IPS-NIHi11 (cell line): ENCODE measurements at places on chromosomes 5 and 9.

- no peak for DNase-seq
Observed at GRCh38 chr5:37938076-37938852, 98.4 kb upstream of the GDNF start.

DNA sequence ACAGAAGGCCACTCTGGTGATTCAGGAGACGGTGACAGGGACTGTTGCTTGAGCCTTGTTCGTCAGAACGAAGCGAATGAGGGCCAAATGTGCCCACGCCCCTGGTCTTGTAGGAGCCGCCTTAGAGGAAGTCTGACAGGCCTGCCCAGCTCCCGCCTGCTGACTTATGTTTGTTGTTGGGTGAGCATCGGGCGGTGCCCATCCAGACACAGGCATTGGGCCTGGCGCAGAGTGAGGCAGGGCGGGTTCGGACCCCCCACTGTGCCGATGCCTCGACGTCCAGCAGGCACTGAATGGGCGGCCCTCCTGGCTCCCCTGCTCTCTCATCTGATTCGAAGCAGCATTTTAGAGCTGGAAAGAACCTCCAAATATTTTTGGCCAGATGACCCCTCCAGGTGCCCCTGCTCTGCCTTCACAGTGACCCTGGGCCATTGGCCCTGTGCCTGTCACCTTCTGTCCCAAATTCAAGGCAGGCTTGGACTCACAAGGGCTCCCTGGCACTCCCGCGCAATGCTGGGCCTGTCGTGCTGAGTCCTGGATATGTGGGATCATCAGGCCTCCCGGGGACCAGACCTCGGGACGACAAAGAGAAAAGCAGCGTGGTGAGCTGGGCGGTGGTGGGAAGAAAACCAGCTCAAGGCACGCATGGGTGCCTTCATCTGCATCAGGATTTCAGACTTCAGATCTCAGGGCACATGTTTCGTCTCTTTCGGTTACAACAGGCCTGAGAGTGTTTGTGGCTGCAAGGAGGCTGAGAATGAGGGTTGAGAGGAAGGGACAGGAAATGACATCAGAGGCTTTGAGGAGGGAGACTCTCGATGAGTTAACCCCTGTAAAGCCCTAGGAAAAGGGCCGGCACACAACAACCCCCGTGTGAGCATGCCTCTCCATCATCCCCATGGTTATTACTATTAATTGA is 37.1 kb upstream of the OLFM1 start:
- DNase-seq, result no peak

DNA sequence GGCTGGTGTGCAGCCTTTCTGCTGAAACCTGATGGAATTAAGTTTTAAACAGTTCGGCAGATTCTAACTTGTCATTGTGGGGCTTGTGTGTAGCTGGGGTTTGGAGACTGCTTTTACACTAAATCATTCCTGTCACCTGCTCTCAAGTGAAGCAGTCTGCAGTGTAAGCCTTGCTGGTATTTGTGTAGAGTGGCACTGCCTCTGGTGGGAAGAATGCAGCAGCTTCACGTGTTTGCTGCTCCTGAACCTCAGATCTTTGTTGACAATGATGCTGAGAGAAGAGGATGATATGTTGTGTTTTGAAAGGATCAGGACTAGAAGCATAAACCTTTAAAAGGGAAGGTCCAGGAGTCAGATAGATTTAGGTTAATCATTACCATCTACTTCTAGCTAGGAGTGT is 88.1 kb downstream of the KDM4C start:
- DNase-seq, result peak; percentile 69

- DNase-seq, result no peak
Observed at GRCh38 chr9:113532809-113533190, 69.3 kb downstream of the RGS3 start.

GRCh38 chr9:30815585-30815984 is 1568.9 kb upstream of the ACO1 start:
- no peak for DNase-seq

GRCh38 chr5:62143268-62144229 is 162.5 kb upstream of the KIF2A start:
- no peak for DNase-seq

GRCh38 chr9:124631326-124631725 is 124.1 kb upstream of the NR5A1 start:
- DNase-seq, result no peak

- no peak for DNase-seq
Observed at GRCh38 chr5:136006761-136007251, 22.0 kb upstream of the TGFBI start.

GRCh38 chr5:64229163-64229774 is 63.6 kb downstream of the RNF180 start:
- DNase-seq, result peak; percentile 50

- peak; percentile 40 for DNase-seq
Observed at GRCh38 chr5:172188893-172189692, 1.1 kb upstream of the STK10 start.

GRCh38 chr5:135759149-135759784 is 75.2 kb upstream of the SLC25A48 start:
- no peak for DNase-seq

GRCh38 chr5:168674893-168675482 is 95.8 kb upstream of the PANK3 start:
- DNase-seq, result no peak

DNA sequence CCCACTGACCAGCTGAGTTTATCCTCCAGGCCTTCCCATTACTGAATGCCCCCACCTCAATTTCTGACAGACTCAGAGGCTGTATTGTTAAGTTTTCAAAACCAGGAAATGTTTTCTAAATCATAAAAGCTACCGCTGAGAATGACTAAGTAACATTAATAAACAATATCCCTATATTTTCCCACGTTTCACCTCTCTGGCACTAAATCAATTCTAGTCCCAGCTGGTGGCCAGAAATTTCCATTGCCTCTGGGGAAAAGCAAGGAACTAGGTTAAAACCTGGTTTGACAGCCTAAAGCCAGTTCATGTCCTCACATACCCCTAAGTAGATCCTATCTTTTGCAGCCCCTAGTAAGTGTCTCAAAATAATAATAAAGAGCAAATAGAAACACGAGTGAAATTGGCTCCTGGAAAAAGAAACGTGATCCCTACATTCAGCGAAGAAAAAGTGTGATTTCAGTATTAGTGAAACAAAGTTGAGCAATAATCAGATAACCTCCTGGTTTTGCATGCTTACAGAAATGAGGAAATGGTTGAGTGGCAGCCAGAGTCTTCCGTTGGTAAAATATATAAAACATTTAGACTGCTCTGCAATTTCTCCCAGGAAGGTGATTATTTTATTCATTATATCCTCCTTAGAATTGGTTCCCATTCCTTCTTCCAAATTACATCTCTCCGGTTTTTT is 110.9 kb downstream of the ESM1 start:
- DNase-seq, result no peak

- no peak for DNase-seq
Observed at GRCh38 chr9:87007711-87008366, 60.5 kb upstream of the GAS1 start.

DNA sequence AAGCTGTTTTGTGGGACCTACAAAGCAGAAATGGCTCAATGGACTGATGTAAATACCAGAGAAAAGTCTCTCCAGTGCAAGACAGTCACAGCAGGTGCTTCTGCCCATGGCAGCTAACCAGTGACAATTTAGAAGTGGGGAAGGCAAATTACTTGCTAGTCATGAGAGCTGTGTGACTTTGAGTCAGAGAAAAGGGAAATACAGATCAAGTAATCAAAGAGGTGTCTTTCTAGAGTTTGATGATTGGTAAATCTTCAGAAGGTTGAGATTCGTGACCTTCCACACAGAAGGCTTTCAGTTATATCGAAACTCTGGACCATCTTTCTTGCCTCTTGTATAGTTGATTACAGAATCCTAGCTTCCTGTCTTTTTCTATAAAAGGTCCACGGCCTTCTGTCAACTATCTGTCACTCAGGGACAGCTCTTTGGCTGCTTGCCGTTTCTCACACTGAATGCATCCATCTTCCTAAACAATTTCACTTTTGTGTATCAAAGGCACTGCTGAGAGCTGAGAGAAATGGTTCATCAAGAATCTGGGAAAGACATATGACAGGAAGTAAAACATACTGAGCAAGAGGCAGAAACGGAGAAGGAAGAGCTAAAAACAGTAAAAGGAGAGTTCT is 993.9 kb upstream of the ACO1 start:
- DNase-seq, result no peak

GRCh38 chr5:90548069-90548593 is 10.5 kb upstream of the ADGRV1 start:
- DNase-seq, result no peak

DNA sequence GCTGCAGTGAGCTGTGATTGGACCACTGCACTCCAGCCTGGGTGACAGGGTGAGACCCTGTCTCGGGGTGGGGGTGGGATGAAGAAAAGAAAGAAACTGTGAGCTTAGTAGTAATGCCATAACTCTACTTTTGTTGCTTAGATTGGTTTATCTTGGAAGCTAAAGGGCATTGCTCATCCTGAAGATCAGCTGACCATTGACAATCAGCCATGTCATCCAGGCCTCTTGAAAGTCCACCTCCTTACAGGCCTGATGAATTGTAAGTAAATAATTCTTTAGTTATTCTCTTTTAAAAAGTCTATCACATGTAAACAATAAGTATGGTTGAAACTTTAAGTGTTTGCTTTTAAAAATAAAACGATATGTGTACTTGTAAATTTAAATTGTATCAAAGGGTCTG is 11.4 kb downstream of the OCLN start:
- no peak for DNase-seq

DNA sequence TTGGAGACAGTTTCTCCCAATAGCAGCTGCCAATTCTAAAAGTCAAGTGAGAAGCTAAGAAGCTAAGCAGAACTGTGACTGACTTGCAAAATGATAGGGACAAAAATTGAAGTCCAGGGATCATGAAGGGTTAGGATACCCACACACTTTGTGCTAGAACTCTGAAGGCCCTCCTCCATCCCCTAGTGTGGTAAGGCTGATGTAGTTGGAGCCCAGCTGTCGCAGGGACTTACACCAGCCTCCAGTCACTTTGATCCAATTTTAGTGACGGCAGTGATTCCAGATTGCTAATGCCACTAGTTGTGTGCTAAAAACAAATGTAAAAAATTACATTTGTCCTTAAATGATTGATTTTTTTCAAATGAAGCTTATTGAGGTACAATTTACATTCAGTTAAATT is 742.7 kb upstream of the ZNF608 start:
- no peak for DNase-seq

GRCh38 chr9:89225587-89225986 is 47.0 kb upstream of the SHC3 start:
- DNase-seq, result no peak

DNA sequence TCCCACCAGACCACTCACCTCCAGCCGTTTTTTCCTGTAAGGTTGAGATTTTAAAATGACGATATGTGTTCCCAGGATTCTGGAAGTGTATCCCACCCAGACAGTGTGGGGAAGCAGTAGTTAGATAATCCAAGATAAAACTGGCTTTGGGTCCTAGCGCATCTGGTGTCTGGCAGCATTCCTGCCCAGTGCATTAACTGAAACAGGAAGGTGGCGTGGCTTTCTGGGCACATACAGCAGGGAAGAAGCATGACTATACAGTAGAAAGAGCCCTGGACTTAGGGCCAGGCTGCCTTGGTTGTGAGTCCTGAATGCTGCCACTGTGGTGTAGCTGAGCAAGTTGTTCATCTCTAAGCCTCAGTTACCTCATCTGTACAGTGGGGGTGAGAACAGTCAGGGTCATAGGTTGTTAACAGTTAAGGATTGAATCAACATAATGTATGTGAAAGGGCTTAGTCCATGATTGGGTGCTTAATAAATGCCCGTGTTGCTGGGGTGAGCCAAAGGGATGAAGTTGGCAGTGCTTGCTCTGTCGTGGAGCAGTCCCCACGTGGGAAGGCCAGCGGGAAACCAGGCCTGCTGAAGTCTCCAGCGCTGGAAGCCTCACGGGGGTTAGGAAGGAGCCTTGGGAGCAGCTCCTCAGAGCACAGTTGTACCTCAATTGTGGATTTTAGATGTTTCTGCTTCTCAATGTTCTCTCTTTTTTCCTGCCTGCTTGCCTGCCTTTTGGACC is 18.0 kb downstream of the CLTA start:
- no peak for DNase-seq

DNA sequence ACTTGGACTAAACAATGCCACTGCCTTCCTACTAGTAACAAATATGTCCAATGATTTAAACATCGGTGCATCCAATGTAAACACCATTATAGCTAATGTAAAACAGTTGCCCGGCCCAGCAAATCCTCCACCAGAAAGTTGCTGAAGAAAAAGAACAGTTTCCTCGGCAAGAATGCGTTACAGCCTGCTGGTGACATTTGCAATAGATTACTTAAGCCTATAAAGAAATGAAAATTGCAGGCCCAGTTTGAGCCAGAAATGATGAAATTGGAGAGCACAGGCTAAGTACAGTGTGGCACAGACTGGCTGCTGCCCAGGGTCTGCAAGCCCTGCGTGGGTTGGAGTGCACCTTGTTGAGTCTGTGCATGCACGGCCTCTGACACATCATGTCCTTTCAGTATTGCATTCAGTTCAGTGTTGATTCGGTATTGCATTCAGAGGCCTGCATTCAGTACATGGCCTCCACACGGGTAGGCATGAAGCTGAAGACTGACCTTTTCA is 406.0 kb upstream of the KLF4 start:
- no peak for DNase-seq

GRCh38 chr9:76405340-76405739 is 11.1 kb upstream of the RFK start:
- no peak for DNase-seq

DNA sequence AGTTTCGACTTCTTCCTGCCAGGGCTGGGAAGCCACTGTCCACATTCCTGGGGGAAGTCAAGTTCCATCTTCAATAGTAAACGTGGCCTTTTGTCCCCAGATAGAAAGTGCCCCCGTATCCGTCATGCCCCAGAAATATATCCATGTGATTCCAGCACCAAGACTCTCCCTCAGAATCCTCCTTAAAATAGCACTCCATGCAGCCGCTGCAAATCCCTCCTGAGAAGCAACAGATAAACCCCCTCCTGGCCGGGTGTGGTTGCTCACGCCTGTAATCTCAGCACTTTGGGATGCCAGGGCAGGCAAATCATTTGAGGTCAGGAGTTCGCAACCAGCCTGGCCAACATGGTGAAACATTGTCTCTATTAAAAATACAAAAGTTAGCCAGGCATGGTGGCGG is 126.1 kb downstream of the OLFM1 start:
- DNase-seq, result no peak

GRCh38 chr9:107942291-107942690 is 452.7 kb upstream of the KLF4 start:
- no peak for DNase-seq

- no peak for DNase-seq
Observed at GRCh38 chr5:157562111-157562581, 13.4 kb downstream of the ADAM19 start.

GRCh38 chr5:54886866-54887265 is 98.5 kb downstream of the ESM1 start:
- no peak for DNase-seq

DNA sequence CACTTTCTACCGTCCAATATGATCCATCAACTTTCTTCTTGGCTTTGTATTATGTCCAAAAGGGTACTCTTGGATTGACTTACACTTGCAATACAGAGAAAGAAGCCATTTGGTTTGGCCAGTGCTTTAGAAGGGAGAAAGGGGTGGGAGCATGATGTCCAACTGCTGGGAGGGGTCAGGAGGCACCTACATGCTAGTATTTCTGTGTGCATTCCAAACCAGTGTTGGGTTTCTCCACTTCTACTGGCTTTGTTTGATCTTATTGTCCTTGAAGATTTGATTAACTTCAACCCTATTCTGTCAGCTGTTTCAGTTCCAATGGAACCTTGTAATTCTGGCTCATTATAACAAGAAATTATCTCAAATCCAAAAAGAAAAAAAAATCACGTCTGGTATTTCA is 27.6 kb downstream of the CYSTM1 start:
- DNase-seq, result no peak

- no peak for DNase-seq
Observed at GRCh38 chr9:16213781-16214515, 656.5 kb downstream of the BNC2 start.
